ENCODE measurements at places on chromosomes 4 and X. TPM values are rescaled to one million over a fixed set of nuclear protein-coding genes. Genes with fewer than 3 reads are reported as not detected.

The MAGEE2 gene
- not detected for total RNA-seq

The KCND1 gene
- 0.29 TPM for total RNA-seq

DNA sequence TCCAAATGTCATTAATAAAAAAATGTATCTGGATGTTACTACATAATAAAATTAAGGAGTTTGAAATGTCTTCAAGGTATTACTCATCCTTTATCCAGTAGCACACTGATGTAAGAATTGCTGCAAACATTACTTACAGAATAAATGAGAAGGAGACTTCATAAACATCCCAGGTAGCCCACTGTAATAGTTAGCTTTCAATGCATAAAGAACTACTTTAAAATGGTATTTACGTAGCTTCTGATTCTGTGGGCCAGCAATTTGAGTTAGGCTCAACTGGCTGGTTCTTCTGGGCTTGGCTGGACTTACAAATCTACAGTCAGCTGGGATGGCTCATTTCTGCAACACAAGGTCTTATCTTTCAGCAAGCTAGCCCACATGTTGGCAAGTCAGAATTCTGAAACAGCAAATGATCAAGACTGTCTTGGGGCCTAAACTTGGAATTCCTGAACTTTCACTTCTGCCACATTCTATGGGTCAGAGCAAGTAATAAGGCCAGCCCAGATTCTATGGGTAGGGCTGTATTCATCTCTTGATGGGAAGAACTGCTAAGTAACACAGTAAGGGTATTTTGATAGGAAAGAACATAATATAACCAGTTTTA lies 522.5 kb downstream of the IQCM start:
- DNase-seq = no peak

DNA sequence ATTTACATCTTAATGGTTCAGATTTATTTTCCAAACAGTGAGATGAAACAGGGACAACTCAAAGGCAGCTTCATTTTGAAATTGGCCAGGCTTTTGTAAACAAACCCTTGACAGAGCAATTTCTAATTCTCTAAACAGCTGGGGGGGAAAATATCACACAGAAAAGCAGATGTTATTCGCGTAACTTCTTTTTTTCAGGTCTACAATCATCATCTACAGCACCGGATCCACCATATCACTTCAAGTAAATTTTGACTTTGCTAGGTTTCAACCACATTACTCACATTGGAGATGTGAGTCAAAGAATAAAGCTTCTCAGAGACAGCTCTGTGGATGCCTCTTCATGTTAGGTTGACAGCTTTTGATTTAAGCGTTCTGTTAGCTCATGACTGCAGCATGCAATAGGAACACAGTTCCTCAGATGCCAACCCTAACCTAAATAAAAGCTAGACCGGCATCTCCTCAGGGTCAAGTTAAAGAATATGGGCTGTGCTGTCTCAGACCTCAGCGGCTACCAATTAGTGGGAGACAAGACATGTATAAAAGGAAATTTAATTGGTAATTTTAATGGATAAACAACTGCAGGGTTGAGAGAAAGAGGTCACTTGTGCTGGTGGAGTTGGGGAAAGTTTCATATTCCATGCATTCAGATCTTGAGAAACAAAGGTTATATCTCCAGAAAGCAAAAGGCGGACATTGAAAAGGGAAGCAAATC lies 26.8 kb downstream of the AMELX start:
- no peak for DNase-seq

- DNase-seq = no peak
Measured at GRCh38 chr4:15992167-15992485, 29.2 kb upstream of the FGFBP2 start.

Measured in uterus (tissue), 4 donors.